ENCODE measurements at places on chromosomes 12 and 14.

GRCh38 chr12:51814311-51815088 is 34.0 kb downstream of the FIGNL2 start:
- peak; percentile 40 for DNase-seq

DNA sequence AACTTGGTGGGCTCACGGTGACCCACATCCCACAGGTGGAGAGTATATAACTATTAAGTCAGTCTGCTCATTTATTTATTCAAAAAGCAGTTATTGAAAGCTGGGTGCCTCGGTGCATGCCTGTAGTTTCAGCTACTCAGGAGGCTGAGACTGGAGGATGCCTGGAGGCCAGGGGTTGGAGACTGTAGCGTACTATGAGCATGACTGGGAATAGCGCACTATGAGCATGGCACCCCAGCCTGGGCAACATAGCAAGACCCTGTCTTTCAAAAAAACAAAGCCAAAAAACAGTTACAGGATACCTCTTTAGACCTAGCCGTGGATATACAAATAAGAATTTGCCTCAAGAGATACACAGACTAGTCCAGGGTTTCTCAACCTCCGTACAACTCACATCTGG is 139.8 kb downstream of the ZFP36L1 start:
- no peak for DNase-seq

- DNase-seq, result no peak
These were observed 193.3 kb upstream of the KRR1 start for GRCh38 chr12:75704664-75705063.

- DNase-seq, result no peak
These were observed 21.3 kb upstream of the POC1B start for GRCh38 chr12:89547101-89547500.

- DNase-seq, result no peak
These were observed 240.5 kb upstream of the DAAM1 start for GRCh38 chr14:58947814-58948445.

DNA sequence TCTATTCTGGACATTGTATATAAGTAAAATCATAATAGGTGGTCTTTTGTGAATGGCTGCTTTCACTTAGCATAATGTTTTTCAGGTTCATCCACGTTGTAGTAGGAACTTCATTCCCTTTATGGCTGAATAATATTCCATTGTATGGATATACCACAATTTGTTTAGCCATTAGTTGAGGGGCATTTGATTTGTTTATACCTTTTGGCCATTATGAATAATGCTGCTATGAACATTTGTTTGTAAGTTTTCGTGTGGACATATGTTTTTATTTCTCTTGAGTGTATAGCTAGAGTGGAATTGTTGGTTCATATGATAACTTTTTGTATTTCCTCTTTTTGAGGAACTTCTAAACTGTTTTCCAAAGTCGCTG is 123.3 kb downstream of the TTLL5 start:
- DNase-seq, result no peak

DNA sequence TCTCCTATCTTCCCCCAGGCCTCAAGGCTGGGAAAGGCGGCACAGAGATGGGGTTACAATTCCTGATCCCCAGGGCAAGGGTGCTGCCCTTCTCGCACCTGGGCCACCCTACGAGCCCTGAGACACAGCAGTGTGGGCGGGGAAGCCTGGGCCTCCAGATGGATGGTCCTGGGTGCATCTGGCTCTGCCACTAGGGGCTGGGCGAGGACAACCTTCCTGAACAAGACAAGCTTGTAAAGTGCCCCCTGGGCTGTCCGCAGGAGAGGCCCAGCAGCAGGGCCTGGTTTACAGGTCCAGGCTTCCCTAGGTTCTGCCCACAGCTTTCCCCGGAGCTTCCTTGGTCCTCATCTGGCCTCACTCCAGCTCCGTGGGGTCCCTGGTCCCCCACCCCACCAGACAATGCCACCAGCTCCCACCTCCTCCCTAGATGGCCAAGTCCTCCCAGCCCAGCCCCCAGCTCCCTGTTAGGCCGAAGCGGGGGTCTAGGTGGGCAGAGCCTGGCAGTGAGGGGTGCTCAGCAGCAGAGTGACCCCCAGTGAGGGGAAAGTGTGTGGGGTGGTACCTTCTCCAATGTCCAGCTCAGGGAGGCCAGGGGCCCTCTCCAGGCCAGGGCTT is 8.9 kb downstream of the ARL6IP4 start:
- no peak for DNase-seq

DNA sequence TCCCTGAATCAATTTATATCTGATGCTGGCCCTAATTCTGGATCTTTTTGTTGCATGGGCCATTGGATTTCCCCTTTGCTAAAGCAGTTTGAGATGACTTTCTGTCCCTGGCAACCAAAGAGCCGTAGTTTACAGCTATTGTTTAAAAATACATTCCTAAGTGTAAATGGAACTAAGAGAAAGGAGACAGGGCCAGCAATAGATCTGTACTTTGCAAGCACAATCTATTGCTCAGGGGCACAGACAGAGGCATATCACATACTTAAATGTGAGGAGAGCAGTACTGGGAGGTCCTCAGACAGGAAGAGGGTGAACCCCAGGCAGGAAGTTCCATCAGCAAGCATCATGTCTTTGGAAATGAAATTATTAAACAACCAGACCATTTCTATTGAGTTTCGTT is 126.6 kb downstream of the ZFP36L1 start:
- DNase-seq, result no peak

- DNase-seq, result no peak
These were observed 37.6 kb downstream of the MVK start for GRCh38 chr12:109611223-109611622.

DNA sequence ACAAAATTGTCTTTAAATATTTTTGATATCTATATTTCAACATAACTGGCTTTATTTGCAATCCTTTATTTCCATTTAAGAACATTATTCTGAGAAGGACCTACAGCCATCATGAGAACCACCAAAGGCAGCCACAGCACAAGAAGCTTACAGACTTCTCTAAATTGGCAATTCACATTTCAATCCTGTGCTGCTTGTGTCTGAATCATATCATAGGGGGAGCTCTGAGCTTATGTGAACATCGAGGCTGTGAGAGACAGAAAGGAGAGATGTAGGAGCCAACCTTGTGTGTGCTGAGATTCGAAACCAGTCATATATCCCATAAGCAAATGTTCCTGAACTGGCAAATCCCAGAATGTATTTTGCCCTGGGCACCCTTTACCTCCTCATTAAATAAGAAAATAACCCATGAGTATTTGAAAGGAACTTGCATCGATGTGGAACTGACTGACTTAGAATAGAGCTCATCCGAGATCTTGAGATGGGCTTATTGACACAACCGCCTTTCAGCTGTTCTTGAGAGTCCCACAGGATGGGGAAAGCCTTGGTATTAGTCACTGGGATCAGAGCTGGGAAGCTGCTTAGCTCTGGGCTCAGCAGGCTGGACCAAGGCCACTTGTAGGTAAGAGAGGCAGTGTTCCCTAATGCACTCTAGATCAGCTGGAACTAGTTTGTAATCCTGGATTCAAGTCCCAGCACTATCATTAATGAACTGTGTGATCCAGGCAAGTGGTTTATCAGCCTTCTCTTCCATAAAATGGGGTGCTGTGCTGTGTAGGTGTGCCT is 329.8 kb downstream of the CACNA1C start:
- DNase-seq, result no peak

GRCh38 chr12:530308-530707 is 70.6 kb downstream of the B4GALNT3 start:
- DNase-seq, result no peak

GRCh38 chr12:23684121-23684520 is 265.3 kb downstream of the SOX5 start:
- DNase-seq, result no peak

DNA sequence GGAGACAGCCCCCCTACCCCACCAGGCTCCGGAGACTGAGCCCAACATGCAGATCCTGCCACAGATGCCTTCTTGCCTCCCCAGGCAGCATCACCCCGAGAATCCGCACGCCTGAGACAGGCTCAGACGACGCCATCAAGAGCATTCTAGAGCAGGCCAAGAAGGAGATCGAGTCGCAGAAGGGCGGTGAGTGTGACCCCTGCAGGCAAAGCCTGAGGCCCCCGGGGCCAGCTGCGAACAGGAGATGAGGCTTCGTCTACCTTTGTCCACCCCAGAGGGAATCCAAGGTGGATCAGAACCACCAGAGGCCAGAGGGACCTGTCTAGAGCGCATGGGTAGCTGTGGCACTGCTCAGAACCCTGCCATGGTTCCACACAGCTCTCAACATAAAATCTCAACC is 56.9 kb downstream of the PHETA1 start:
- DNase-seq, result no peak

DNA sequence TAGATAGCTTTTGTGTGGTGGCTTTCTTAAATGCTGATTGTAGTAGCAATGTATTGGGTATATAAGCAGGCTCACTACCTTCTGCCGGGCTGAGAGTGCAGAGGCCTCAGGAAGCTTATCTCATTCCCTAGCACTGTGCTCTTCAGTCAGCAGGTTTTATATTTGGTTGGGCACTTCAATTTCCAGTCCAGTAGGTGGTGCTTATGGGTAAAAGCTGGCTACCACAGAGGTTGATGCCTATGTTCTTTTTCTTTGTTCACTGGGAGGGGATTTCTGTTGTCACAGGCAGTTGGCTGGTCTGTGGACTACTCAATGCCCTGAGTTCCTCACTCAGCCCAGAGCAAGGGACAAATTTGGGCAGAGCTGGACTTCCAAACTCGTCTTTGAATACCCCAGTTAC is 43.0 kb upstream of the GLIPR1 start:
- no peak for DNase-seq

- no peak for DNase-seq
These were observed 161.8 kb upstream of the IGF1 start for GRCh38 chr12:102642199-102642598.

DNA sequence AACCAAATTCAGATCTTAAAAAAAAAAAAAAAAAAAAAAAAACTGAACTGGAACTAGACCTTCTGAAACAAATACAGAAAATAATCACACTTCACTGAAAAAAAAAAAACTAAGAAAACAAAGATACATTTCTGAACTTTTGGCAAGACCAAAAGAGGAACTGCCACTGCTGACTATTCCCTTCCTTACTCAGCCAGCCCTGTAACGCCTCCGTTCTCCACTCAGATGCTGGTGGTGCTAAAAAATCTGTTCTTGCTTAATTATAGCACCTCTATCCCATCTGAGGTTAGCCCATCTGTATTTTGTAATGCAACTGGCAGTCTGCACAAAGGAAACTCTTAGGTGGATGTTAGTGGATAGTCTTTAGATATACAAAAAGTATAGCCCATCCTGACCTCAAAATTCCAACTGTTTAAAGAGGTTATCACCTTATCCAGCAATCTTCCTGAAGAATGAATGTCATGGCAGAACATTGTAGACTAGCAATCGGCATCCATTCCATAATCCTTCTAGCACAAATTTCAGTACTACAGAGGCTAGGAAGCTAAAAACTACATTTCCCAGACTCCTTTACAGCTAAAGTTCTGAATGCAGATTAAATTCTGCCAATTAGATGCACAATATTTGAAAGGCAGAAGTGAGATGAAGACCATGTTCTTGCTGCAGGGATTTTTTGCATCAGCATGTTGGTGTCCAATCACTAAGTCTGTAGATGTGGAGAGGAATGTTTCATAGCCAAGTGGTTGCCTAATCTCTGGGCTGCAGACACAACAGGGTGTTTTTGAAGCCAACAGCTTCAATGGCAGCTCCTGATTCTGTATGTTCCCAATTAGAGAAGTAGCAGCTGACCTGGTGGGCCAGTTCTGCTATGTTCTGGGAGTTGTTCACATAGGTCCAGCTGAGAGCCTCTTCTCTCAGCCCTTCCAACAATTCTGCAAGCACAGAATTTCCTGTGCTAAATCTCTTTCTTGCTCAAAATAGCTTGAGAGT is 5.7 kb downstream of the MAP3K9 start:
- no peak for DNase-seq

GRCh38 chr12:100141666-100141997 is 1.0 kb downstream of the BLTP3B start:
- DNase-seq, result no peak
